ENCODE measurements at places on chromosomes 4 and X.

DNA sequence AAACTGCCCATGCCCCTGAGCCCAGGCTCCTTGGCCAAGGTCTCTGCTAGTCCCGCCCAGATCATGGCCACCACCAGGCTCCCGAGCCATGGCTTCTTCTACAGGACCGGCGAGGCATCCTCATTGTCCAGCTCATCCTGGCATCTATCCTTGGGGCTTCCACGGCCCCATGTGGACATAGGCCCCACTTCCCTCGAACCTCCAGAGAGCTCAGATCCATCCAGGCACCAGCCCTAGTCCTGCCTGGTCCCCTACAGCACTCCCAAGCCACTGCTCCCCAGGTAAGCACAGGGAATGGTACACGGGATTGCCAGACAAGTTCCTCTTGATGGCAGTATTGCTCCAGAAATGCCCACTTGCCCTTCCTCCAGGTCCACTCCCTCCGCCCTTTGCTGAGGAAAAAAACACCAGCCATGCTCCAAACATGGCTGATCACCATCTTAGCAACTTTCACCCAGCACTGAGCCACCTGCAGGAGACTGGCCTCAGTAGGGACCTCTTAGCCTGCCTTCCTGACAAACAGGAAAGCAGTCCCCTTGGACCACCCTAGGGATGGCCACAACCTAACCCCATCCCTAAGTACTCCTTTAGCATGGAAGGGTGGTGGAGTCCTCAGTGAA, 272.1 kb upstream of the AGTR2 start:
- peak; percentile 30 for DNase-seq

- DNase-seq: no peak
Observed at GRCh38 chrX:107348051-107348450, 101.4 kb upstream of the FRMPD3 start.

DNA sequence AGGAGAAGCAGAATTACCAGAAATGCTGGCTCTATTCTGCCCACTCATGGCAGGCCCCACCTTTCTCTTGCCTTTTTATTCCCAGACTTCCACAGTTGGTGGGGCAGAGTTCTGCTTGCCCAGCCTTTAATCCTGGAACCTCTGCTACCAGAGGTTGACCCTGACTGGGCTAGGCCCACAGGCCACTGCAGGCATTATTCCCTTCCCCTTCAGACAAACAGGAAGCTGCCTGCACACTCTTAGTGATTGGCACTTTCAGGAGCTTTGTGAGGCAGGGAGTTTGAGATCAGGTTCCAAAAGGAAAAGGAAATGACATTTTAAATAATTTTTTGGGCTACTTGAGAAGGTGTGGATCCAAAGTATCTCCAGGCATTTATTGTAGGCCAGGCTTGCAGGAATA, 18.8 kb downstream of the MSN start:
- no peak for DNase-seq

DNA sequence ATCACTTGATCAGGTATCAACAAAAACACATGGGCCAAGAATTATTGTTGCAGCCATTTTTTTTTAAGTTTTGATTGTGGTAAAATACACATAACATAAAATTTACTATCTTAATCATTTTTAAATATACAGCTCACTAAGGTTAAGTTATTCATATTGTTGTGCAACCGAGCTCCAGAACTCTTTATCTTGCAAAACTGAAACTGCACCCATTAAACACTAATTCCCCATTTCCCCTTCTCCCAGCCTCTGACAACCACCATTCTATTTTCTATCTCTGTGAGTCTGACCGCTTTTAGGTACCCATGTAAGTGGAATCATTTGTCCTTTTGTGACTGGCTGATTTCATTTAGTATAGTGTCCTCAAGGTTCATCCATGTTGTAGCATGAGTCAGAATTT, 126.2 kb upstream of the NDP start:
- no peak for DNase-seq

DNA sequence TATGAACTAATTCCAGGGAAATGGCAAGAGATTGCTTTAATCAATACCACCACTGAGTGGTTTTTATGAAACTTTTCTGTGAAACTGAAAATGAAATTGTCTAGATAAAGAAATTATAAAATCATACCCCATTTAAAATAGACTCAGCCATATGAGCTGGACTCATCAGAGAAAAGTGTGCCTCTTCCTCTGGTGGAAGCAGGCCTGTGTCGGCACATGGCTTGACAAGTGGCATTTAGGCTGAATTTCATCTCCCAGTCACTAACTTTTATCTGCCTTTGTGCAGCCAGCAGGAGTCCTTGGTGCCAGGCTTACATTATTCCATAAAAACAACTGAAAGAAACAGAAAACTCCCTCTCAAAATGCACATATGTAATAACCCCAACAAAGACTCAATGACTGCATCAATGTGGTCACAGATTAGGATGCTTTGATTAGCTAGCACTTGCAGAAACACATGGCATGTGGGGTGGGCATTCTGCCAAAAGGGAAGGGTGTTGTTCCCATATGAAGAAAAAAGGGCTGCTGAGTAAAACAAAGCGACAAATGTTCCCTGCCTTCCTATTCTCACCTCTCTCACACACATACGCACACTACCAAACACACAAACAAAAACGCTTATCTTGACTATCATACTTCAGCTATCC, 232.3 kb downstream of the PABPC4L start:
- DNase-seq: peak; percentile 17

DNA sequence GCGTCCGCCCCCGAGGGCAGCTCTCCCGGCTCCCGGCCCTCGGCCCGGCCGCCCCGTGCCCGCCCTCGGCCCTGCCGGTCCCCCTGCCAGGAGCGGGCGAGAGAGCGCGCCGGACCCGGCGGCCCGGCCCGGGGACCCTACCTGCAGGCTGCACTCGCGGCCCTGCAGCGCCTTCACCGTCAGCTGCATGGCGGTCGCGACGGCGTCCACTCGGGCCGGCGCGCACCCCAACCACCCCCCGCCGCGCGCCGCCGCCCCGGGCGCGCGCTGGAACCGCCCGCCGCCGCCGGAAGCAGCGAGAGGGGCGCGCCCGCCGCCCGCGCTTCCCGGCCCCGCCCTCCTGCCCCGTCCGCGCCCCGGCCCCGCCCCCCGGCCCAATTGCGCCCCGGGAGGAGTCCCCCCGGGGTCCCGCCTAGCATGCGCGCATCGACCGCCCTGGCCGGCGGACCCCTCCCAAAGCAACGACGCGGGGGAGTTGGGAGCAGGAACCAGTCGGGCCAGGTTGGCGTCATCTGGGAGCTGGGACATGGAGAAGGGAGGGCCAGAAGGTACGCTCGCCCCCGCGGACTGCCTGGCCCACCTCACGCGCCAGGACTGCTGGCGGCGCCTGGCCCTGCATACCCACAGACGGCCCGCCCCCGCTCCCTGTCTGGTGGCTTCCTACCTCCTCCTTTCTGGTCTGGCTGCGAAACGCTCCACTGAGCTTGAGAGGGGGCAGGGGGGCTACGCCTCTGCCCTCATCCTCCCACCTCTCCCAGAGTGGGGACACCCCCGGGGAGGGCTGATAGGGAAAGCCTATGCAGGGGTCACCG, at the start of gene UBL4A:
TSS of gene UBL4A (minus strand) at position 220 of the 812 bp plus-strand sequence. CDS start at position 189, 31 bp downstream.
- peak; percentile 31 for DNase-seq

GRCh38 chr4:142036795-142037583, 400.6 kb downstream of the IL15 start:
- no peak for DNase-seq

DNA sequence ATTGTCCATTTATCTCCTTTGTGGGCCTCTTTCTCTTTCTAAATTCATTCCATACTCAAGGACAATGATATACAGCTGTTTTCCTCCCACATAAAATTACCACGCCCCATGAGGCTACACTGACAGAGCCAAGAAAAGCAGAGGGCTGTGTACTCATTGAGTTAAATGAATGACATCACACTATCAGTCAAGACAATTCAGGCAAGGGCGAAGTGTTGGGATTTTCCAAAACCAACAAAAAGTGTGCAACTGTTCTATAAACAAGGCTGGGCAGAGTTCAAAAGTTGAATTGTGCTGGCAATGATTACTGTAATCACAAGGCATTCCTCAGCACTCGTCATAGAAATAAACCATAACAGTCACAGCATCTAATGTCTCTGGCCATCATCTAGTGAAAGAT, 799.6 kb upstream of the DIAPH2 start:
- no peak for DNase-seq

DNA sequence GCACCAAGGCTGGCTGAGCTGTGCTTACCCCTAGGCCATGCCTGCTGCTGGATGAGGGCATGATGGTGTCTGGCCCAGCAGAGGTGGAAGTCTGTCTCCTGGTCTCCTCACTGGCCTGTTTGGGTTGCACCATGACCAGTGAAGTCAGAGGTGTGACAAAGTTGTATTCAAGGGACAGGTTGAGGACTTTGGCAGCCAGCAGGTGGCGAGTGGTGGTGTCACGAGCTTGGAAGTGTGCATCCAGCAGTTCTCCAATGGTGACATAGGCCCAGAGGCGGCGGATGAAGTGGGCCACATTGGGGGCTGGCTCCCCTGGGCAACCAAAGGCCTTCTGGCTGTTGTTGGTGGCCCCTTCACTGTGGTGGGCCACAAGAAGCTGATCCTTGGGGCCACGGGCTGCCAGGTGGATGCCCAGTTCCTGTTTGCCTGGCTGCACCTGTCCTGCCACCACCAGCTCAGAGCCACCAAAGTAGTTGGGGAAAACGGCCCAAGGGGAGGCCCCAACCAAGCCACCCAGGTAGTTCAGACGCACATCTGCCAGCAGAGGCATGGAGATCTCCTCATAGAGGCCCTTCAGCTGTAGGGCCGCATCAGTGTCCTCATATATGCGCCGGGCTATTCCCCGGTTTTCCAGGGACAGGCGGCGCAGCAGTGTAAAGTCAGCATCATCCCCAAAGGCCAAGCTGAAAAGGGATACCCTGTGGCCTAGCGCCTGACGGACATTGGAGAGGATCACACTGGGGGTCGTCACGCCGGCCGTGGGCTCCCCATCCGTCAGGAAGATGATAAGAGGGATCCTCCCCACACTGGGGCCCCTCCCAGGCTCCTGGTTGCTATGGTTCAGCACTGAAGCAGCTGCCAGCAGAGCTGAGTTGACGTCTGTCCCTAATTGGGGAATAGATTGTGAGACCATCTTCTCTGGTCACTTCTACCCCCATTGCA, 39.7 kb downstream of the ITIH6 start:
- DNase-seq: no peak

DNA sequence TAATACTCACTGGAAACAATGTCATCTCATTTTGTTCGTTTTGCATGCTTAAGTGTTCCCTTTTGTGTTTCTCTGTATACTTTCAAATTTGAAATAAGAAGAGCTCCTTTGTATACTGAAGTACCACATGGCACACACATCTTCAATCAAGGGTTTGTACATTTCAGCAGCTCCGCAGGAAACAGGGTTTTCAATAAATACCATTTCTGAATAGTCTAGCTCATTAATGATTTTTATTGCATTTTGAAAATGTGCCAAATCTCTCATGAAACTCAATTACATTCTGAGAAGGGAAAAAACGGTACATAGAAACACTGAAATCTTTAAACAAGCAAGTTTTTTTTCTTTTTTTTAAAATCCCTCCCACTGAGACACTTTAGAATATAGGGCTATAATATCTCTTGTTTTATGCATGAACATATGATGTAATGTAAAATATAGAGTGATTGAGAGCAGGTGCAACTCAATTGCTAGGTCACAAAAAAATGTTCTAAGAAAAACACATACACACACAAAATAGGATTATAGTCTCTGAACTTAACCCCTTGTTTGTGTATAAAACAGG, 914.2 kb upstream of the PCDH7 start:
- no peak for DNase-seq

- no peak for DNase-seq
Observed at GRCh38 chr4:146548443-146548842, 26.7 kb upstream of the SLC10A7 start.

- no peak for DNase-seq
Observed at GRCh38 chr4:172830295-172830764, 338.3 kb upstream of the GALNT7 start.

GRCh38 chr4:106303548-106304281, 12.3 kb downstream of the TBCK start:
- DNase-seq: no peak

GRCh38 chrX:154739952-154740465, 10.9 kb downstream of the GAB3 start:
- no peak for DNase-seq

DNA sequence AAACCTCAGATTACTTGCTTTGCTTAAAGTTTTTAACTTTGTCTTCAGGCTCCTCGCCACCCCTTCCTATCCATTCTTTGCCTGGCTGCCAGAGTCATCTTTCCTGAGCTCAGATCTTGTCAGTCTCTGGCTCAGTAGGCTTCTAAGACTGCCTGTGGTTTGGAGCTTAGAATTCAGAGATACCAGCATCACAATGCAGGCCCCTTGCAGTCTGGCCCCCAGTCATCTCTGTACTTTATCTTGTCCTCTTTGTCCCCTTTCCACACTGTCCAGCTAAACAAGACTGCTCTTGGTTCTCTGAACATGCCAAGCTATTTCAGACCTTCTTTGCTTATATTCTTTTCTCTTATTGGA, 3.0 kb downstream of the KIAA0232 start:
- no peak for DNase-seq

DNA sequence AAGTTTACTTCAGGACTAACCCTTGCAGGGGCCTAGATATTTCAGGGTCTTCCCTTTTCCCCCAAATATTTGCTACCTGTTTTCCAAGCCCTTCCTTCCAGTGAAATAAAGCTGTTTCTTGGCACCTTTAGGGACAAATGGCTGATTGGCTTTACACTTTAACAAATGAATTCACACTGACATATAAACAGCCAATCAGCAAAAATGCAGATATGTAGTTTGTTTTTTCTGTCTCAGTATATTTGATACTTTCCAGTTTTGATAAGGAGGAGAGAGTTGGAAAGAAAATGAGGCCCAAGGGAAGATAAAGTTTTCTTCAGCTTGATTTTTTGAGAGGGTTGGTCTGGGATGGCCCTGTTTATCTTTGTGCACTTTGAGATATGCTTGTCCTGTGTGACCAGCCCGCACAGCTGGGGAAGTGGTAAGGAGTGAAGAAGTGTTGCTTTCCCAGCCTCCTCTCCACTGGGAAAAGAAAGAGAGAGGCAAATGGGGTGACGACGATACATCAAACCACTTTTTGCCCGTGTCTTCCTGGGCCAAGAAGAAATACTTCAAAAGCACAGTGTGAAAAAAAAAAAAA, 67.5 kb downstream of the MGST2 start:
- no peak for DNase-seq

GRCh38 chr4:7190691-7191545, 1.4 kb upstream of the SORCS2 start:
- DNase-seq: no peak

DNA sequence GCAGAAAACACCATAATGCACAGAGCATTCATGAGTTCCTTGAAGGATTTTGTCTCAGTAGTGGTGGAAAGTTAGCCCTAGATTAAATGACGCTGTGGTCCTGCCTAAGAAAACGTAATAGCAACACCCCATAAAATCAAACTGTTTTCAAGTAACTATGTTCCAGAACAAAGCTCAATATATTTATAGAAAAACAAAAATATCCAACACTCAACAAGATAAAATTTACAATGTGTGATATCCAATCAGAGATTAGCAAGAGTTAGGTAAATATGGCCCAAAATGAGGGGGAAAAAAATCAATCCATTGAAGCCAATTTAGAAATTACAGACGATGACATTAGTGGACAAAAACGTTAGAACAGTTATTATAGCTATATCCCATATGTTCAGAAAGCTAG, 9.9 kb upstream of the GAB1 start:
- no peak for DNase-seq

- no peak for DNase-seq
Observed at GRCh38 chr4:6206771-6207290, 6.5 kb upstream of the JAKMIP1 start.

- DNase-seq: no peak
Observed at GRCh38 chr4:139728146-139728545, 62.5 kb downstream of the MGST2 start.

All from NCI-H1694 treated with DMSO at 0.1 percent for 48 hours (cell line).